ENCODE measurements at places on chromosomes 3 and 15.

- DNase-seq = no peak
Observed at GRCh38 chr3:55147856-55148720, 220.2 kb upstream of the LRTM1 start.

DNA sequence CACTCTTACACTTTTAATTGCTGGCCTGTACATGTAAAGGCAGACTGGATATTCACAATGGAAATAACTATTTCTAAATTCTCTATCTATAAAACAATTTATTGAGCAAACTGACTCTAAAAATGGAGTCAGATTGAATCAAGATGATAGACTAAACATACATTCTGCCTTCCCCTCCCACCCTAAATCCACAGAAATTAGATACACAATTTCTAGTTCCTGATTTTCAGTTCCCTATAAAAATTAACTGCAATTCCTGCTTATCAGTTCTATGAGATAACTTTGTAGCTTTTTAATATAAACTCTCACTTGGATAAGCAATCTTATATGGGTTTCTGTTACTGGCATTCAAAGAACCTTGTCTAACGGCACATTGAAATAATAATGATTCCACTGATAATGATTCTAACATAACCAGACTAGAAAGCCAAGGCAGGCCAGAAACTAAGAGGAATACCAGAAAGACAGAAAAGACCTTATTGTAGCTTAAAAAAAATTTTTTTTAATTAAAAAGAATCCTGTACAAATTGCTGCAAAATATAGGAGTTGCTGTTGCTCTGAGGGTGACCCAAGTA is 33.1 kb downstream of the TBC1D5 start:
- no peak for DNase-seq

DNA sequence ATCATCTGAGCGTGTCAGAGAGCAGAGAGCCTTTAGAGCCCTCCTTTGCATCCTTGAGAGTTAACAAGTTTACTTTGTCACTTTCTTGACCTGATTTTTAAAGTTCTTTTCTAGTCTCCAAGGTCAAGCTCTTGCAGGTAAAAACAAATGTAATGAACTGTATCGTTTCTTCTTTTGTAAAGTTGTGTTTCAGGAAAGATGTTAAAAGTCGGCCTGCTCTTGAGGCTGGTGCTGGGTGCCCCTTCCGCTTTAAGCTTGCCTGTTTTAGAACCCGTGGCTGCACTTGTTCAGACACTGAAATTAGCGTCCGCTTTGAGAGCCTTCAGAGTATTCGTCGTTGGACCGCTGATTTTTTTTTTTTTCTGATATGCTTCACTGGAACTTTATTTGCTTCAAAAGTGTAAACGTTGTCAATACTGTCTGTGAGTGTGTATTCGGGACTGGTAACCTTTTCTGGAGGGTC is 52.6 kb upstream of the ULK4 start:
- no peak for DNase-seq

GRCh38 chr3:126117212-126117611 is 33.3 kb upstream of the SLC41A3 start:
- no peak for DNase-seq

- DNase-seq = no peak
Observed at GRCh38 chr3:63945558-63946096, 33.4 kb upstream of the SCAANT1 start.
